ENCODE measurements at places on chromosomes 3 and 15.

DNA sequence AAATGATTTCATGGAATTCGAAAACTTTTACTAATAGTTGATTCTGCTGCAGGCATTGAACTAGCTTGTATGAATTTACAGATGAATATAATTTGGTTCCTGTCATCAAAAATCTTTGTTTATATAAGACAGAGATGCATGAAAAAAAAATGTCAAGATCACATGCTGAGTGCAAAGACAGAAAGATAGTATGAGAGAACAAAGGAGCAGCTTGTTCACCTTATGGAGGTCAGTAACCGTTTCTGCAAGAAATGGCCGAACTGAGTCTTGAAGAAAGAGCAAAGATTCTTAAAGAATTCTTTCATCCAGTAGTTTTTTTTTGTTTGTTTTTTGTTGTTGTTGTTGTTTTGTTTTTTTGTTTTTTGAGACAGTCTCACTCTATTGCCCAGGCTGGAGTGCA, 450.6 kb downstream of the TUSC7 start:
- DNase-seq: no peak

GRCh38 chr3:21893242-21893641, 142.2 kb upstream of the ZNF385D start:
- DNase-seq: no peak

DNA sequence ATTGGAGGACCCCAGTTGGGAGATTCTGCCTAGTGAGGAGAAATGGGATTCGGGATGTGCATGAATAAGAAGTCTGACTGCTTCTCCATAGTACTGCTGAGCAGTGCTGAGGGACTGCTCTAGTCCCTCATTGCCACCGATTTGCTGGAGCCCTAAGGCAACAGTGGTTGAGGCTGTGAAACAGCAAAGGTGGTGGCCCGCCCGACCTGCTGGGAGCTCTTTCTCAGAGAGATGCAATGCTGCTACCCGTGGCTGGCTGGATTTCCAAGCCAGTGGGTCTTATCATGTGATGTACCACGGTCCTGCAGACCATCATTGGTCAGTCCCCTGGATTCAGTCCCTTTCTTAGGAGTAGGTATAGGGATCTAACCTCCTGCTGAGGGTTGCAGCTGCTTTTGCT, 42.6 kb upstream of the GCSAM start:
- DNase-seq: no peak

DNA sequence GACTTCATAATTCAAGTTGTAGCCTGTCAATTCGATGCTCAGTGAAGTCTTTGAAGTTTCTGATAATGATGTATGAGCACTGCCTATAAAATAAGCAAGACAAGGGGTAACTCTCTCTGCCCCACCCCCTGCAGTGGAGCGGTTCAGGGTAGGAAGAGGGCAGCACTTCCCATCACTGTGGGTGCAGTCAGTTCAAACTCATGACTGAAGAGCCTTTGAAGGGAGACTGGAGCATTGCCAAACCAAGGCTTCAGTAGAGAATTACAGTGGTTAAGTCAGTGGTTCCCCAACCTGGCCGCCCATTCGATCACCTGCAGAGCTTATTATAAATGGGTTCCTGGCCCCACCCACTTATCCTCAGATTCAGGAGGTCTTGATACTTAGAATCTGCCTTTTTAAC, 190.6 kb downstream of the SHQ1 start:
- no peak for DNase-seq

All from large intestine (tissue), 12 donors.